ENCODE measurements at places on chromosomes 16 and 17. TPM values are rescaled to one million over a fixed set of nuclear protein-coding genes. Genes with fewer than 3 reads are reported as not detected.
A peak's percentile ranks its signal among the peaks of the same experiment; 100 is the strongest.

The TIGD7 gene
- 1.5 TPM for total RNA-seq

- DNase-seq, result no peak
Measured at GRCh38 chr17:17402558-17402957, 74.2 kb upstream of the MED9 start.

GRCh38 chr16:4968879-4969483 is 10.9 kb downstream of the SEC14L5 start:
- no peak for DNase-seq

GRCh38 chr17:32261936-32262510 is 3.6 kb upstream of the RHBDL3 start:
- DNase-seq, result no peak

DNA sequence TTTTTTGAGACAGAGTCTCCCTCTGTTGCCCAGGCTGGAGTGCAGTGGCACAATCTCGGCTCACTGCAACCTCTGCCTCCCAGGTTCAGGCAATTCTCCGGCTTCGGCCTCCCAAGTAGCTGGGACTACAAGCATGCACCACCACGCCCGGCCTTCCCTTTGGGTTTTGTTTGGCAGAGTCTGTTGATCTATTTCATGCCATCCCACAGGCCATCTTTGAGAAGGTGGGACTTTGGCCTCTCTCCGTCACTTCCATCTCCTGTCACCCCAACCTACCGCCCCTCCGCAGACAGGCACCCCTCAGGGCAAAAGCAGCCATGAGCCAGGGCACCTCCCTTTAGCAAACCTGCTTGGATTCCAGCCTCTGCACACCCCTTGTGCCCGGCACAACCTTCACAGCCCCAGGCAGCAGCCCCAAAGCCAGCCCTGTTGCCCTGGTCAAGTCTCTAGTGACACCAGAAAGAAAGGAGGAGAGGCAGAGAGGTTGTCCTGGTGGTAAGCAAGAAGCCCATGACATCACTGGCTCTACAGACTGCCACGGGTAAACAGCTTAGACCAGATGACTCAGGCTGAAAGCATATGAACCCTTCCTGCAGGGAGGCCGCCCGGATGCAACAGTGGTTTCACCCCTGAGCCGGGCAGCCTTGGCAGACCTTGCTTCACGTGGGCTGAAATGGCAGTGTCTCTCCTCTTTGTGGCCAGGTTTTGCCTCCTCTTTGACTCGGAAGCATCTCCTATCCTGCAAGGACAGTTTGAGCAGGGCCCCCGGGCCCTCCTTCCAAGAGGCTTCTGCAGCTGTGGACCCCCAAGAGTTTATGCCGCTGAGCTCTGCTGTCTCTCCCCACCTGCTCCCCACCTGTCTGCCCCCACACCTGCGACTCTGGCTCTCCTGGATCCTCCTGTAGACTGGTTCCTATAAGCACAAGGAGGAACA is 8.1 kb upstream of the TIMP2 start:
- DNase-seq, result peak; percentile 32

Measured in CD4-positive, alpha-beta T cell (primary cell).